Left forelimb (tissue), 1 donor: ENCODE measurements at places on chromosomes 6 and 20.

DNA sequence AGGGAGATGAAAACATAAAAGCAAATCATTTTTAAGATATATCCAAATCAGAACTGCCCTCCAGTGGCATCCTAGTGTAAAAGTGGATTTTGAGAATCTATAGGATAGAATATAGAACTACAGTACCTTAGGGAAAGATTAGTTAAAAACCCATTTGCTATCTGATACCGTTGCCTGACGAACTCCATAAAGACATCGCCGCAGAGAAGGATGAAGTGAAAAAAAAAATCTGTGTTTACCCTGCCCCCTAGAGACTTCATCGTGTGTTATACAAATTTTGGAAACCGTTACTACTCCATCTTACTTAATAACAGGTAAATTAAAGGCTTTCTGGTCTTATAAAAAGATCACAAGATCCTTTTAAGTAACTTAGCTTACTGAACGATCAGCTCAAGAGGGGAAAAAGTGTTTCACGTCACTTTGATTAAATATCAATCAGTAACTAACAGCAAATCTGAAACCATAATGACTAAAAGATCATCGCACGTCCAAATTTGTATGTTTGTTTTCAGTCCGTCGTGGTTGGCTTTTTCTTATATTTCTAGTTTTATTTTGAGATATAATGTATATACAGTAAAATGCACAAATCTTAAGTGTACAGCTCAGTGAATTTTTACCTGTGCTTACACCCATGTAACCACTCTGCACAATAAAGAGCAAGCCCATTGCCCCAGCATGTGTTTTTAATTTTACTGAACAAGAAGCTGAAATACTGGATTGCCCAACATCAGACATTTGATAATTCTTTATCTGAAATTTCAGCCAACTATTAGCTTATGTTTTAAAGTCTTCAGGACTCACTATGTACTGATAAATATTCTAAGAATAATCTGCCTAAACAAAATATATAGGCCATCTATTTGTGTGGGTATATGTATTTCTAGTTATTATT lies 881 bp upstream of the MCM3 start:
- DNase-seq, result no peak

- no peak for DNase-seq
Measured at GRCh38 chr6:118808793-118809638, 84.9 kb upstream of the ASF1A start.

DNA sequence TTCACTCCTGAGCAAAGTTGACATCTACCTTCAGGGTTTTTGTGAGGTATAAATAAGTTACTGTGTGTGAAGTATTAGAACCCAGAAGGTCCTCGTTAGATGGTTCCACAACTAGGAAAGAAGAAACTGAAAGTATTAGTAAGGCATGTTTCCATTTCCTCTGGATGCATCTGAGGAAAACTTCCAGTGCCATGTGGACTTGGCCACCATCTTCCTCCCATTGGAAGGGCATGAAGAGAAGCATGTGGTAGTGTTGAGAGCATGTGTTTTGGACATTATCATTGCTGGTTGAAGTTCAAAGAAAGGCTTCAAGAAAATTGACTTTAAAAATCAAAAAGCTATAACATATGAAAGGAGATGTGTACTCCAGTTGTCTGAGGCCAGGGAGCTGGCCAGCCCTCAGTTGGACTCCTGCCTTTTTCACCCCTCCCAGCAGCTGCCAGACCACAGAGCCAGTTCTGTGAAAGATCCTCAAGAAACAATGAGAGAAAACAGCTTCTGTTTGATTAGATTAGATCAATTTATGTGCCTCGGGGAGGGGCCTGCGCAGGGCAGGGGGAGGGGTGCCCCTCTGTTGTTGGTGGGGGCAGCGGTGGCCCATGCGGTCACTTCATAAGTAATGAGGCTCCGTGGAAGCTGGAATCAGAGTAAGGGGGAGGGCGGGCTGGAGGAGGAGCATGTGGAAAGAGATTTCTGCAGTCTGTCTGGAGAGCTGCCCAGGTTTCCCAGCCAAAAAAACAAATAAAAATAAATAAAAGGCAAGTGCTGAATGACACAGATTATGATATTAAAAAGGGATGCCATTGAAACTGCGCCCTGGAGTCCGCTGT lies 154.0 kb downstream of the JARID2 start:
- DNase-seq, result peak; percentile 83

- DNase-seq, result no peak
Measured at GRCh38 chr20:60054716-60055634, 96.8 kb downstream of the CDH26 start.

DNA sequence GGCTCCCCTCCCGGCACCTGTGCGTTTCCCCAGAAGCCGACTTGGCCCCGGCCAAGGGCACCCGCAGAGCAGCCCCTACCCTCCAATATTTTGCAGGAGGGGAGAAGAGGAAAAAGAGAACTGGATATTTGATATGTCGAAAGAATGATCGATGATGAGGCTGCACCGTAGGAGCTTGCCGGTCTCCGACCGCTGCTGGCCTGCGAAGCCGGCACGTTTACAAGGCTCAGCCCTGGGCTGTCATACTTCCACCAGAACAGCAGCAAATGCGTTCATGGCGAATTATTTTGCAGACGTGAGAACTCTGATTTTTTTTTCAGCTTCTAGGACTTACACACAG lies 296.7 kb downstream of the TFAP2C start:
- no peak for DNase-seq

DNA sequence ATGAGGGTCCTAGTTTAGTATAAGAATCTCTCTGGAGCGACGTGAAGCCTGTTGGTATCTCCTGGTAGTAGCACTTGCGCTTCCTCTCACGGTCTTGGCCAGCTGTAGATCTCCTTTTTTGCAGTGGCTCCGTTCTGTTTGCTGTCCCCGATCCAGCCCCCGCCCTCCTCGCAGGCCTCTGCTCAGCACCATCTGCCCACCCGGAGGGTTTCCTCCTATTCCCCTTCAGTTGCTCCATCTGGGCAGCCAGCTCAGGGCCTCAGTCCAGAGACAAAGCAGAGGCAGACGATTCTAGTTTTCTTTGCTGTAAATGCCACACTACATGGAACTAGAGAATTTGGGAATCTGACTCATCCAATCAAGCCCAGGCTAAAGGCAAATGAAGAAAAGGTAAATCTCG lies 126.6 kb downstream of the TIAM2 start:
- no peak for DNase-seq

- peak; percentile 72 for DNase-seq
Measured at GRCh38 chr20:50625986-50626677, 65.2 kb downstream of the RIPOR3 start.

DNA sequence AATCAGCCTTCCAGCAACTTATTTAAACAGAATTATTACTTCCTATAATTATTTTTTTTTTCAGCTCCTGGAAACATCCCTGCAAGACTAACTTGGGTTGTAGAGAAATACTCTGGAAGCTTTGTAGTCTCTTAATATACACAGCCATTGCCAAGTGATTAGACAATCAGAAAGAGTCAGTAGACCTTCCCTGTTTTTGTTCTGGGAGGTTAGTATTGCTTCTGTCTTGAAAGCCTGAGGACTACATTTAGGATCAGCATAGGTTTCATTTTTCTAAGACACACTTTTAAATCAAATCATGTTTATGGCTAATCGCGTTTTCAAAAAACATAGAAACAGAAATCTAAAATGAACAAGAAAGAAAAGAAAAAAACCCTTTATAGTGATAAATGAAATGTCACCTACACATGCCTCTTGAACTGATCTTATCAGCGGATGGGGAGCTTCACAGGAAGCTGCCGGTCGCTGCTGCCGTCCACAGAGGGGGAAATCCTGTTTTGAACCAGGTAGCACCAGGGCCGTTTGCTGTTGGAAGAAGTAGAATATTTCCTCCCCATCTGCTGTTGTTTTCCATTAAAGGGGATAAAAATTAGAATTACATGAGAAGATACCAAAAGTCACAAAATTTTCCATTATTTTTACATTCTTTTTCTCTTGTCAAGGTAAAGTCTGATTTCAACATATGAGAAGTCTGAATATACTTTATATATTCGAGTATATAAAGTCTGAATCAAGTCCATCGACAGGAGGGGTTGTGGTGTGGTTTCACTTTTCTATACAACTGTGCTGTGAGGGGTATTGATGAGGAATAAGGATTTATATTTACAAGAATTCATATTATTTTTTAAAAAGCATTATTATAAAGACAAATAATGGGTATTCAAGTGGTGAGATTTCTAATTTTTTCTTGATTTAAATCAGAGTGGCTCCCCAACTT lies 94.6 kb downstream of the ARMC2 start:
- no peak for DNase-seq

- no peak for DNase-seq
Measured at GRCh38 chr6:124990988-124991387, 28.8 kb downstream of the RNF217 start.
